ENCODE measurements at places on chromosomes 3 and 15.

DNA sequence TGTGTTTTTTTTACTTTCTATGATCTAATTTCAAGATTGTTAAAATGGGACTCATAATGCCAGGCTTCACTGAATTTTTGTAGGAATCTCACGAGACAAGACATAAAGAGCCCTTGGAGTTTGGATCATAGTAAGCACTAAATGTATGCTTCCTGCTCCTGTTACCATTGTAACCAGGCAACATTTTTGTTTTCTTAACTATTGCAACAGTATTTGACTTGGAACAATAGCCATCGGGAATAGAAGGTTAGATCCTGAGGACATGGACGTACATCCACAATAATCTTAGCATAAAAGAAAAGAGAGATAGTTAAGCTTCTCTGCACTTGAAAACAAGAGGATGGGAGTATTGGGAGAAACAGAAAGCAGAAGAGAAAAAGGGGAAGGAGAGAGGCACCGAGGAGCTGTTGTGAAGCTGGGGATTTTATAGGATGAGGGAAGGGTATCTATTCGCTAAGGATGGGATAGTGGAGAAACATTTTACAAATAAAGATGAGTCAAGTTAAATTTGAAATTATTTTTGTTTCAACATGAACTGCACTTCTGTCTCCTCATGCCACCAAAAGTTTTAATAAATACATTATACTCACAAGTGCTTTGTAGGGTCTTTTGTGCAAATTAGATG is 131.4 kb downstream of the TMCO5A start:
- no peak for DNase-seq

- no peak for DNase-seq
These were observed 61.8 kb downstream of the GAP43 start for GRCh38 chr3:115685097-115685496.

- DNase-seq: no peak
These were observed 56.8 kb downstream of the ZNF148 start for GRCh38 chr3:125318167-125318865.

DNA sequence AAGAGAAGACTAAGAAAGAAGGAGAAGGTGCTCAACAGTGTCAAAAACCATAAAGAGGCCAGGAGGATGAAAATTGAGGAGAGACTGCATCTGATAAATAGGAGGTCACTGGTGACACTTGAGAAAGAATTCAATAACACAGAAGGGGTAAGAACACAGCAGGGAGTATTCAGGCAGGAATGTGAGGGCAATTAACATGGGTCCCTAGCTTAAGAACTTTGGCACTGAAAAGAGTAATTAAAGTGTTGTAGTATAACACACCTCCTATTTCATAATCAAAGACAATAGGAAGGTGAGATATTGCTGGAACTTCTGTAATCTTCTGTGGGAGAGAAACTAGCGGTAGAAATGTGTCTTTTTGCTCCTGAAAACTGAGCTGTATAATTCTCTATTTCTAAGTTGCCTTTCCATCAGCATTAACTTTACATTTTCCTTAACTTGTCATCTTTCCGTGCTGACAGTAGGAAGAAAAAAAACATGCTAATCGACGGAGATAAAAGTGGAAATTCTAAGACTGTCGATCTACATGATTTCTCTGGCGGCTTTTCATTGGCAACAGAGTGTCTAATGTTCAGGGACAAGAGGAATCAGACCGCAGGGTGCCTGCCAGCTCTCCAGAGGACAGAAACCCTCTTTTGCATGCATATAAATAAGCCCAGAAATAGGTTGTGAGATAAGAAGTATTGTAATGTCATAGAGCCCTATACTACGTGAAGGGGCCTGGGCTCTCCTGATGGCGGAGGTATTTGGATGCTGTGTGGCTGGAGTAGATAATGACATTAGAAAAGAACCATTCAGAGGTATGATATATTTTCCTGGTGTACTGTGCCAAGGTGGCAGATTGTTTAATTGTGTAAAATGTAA is 147.9 kb upstream of the GAP43 start:
- DNase-seq: no peak

DNA sequence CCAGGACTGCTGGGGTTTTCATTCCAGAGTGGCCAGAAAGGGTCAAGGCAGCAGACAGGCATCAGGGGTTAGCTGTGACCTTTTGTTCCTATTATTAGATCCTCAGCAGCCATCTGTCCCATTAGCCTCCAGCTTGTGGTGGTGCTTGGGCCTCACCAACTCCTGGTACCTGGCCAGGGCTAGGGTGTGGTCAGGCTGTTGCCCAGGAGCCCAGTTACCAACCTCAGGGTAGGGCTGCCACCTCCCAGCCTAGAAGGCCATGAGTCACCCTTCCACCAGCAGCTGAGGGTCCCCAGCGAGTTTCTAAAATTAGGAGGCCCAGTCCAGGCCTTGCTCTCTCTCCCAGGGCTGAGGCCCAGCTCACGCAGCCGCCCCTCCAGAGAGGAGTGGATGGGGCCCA is 12.2 kb downstream of the TMEM43 start:
- DNase-seq: no peak

GRCh38 chr3:160921020-160921635 is 165.1 kb downstream of the PPM1L start:
- DNase-seq: peak; percentile 50

- DNase-seq: peak; percentile 28
These were observed 543 bp downstream of the MEF2A start for GRCh38 chr15:99566157-99566897.

All from BE2C (cell line).